Amygdala (tissue), 56 donors: ENCODE measurements at places on chromosomes 1 and 21.
A peak's percentile ranks its signal among the peaks of the same experiment; 100 is the strongest.

DNA sequence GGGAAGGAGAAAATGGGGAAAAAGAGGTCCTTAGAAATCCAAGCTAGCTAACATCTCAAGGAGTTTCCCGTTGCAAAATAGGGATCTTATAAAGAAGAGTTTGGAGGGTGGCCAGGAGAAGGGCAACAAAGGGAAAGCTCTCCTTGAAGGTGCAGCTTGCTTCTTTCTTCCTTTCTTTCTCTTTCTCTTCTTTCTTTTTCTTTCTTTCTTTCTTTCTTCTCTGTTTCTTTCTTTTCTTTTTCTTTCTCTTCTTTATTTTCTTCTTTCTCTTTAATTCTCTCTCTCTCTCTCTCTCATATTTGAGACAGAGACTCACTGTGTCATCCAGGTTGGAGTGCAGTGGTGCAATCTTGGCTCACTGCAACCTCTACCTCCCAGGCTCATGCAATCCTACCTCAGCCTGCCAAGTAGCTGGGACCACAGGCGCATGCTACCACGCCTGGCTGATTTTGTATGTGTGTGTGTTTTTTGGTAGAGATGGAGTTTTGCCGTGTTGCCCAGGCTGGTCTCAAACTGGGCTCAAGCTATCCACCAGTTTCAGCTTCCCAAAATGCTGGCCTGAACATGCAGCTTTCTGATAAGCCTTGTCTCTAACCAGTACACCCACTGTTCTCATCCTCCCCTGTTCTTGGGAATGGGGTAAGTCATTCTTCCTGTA lies 44.4 kb downstream of the RNF11 start:
- no peak for DNase-seq

GRCh38 chr1:192793983-192794767 lies 14.7 kb upstream of the RGS2 start:
- DNase-seq, result no peak

DNA sequence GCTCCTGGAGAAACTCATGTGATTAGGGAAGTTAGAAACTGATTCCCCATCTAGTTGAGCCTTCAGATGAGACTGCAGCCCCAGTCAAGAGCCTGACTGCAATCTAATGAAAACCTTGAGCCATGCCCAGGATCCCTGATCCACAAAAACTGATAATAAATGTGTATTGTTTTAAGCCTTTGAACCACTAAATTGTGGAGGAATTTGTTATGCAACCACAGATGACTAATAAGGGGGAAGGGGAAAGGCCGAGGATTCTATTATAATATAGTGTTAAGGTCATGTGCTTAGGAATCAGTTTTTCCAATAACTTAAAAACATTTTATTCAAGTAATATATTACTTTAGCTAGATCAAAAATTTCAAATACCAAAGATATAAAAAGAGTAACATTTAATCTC lies 52.8 kb upstream of the USP25 start:
- DNase-seq, result no peak

- peak; percentile 35 for DNase-seq
Observed at GRCh38 chr1:17618558-17619247, 79.2 kb downstream of the ARHGEF10L start.

- DNase-seq, result no peak
Observed at GRCh38 chr21:16676391-16676790, 836.5 kb upstream of the CXADR start.

GRCh38 chr1:196567238-196567637 lies 41.0 kb downstream of the KCNT2 start:
- no peak for DNase-seq

DNA sequence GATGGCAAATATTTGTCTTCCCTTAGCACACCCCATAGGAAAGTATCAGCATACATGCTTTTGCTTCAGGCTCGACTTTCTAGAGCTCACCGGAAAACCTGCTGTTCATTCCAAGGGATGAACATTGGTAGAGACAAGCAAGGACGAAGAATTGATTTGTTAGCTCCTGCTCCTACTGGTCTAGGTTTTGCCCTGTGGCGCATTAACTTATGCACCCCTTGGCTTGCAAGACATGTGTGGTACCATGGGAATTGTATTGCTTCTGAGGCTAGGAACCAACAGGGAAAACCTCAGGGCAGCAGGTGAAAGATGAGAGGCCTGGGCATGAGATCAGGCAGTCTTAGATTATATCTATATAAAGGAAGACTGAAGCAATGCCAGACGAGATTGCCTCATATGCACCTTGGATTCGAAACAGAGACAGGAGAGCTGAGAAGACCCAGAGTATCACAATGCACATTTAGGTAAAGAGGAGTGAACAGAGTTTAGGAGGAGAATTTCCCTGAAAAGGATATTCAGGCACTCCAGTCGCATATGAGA lies 771.2 kb upstream of the B3GALT2 start:
- no peak for DNase-seq

DNA sequence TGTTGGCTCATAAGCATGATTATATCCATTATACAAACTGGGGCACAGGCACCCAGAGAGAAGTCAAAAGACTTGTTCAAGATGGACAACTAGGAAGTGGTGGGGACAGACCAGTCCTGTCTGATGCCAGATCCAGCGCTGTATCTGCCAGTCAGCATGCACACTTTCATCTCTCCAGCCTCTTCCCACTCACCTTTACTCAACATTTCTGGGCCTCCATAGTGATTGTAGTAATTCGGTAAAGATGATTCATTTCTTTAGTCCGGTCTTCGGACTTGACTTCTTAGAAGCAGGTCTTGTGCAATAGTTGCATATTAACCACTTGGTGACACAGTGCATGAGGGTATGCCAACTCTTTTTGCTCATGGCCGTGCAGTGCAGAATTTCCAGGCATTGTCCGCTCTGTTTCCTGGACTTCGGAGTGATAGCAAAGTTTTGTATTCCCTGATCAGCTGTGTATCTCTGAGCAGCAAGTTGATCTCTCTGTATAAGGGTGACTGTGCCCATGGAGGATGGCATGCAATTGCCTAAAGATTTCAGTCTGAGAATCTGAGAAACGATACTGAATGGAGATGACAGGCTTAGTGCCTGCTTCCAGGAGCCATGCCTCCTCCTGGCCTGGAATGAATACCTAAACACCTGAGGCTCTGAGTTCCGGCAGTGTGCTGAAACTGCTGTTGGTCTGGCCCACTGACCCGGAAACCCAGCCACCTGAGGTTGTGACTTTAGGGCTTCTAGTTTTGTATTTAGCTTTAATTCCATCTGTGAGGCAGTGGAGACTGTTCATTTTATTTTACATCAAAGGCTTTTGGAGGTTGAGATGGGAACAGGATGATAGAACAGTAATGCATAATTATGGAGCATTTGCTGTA lies 39.0 kb downstream of the GALNT2 start:
- DNase-seq, result no peak

DNA sequence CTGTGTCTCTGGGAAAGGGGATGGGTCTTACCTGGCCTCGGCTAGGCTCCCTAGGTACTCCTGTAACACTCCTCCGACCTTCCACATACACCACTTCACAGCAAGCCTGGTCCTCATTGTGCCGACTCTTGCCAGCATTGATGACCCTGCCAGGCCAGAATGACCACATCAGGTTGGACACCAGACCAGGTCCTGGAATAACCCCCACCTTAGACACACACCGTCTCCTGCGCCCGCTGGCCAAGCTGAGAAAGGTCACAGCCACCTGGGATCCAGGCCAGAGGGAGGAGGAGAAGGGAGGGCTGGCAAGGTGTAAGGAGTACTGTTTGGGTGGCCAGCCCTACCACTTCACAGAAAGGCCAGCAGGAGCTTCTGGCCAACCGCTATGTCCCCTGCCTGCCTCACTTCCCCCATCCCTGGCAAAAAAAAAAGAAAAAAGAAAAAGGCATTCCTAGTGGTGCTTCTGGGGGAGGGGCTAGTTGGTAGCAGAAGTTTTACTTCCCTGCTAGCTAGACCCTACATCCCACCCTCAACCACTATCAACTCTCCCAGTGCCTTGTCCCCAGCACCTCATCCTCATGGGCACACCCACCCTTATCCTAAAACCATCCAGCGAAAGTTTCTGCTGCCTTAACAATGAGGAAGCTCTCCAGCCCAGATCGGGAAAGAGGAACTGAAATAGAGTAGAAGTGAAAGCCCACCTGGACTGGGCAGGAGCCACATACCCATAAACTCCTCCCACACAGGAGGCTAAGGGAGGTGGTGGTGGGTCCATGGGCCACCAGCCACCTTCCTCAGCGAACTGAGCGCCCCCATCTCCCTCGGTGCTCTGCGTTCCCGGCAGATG lies 1.4 kb downstream of the PPM1J start:
- no peak for DNase-seq

GRCh38 chr1:201023517-201023902 lies at the start of gene KIF21B:
KIF21B (minus strand) TSS chr1:201023714; CDS start chr1:201023383, 331 bp downstream.
- DNase-seq, result peak; percentile 70

DNA sequence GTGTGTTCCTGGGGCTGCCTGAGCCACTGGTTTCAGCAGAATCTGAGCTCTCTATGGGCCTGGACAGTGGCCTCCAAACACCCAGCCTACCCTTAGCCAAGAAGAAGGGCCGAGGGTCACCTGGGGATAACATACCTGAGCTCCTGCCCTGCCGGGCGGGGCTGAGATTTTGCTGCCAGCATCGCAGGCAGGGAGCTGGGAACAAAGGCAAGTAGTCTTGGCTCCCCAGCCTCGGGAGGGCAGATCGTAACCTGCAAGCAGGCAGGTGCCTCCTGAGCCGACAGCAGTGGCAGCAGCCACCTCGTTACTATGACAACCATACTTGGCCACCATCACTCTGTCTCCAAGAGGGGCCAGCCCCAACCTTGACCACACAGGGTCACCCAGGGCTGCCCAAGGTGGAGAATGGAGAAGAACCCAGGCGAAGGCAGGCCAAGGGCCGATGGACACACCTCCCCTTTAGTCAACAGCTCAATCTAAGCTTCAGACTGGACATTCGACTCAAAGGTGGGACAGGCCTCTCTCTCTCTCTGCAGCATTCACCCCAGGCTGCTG lies 54.6 kb downstream of the TOMM20 start:
- no peak for DNase-seq
